ENCODE measurements at places on chromosomes 7 and 10. TPM values are rescaled to one million over a fixed set of nuclear protein-coding genes. Genes with fewer than 3 reads are reported as not detected.
A peak's percentile ranks its signal among the peaks of the same experiment; 100 is the strongest.

DNA sequence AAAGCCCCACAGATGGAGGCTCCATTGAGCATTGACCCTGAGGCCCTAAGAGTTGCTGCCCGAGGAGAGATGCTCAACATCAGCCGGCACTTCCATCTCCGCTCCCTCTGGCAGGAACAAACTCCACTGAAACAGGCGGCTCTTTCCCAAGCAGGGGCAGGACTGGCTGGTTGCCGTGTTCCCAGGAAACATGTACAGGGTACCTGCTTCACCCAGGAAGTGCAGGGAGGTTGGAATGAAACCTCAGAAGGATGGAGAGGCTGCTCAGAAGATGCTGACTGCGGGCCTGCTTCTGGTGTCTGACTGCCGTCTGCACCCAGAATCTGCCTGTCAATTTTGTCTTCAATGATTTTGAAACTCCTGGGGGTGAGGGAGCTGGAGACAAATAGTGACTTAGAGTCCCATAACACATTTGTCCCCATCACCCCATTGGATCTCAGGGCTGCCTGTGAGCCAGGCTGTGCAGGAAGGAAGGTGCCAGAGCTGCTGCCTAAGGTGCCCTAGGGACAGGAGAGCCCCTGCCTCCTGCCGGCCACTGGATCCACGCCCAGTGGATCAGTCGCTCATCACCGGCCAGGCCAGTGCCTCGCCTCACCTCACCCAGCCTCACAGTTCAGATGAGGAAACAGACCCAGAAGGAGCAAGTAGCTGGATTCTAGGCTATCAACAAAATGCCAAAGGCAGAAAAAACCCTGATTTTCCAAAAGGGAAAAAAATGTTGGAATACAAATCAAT, 237.3 kb downstream of the PTPRN2 start:
- no peak overlapping the region for H3K27ac ChIP-seq
- H3K27me3 ChIP-seq: peaks cover 23% of the 10 kb centered on the region
- H3K36me3 ChIP-seq: peaks cover 1% of the 10 kb centered on the region
- H3K4me1 ChIP-seq: no peaks in the 10 kb centered on the region
- H3K4me3 ChIP-seq: no peak overlapping the region

DNA sequence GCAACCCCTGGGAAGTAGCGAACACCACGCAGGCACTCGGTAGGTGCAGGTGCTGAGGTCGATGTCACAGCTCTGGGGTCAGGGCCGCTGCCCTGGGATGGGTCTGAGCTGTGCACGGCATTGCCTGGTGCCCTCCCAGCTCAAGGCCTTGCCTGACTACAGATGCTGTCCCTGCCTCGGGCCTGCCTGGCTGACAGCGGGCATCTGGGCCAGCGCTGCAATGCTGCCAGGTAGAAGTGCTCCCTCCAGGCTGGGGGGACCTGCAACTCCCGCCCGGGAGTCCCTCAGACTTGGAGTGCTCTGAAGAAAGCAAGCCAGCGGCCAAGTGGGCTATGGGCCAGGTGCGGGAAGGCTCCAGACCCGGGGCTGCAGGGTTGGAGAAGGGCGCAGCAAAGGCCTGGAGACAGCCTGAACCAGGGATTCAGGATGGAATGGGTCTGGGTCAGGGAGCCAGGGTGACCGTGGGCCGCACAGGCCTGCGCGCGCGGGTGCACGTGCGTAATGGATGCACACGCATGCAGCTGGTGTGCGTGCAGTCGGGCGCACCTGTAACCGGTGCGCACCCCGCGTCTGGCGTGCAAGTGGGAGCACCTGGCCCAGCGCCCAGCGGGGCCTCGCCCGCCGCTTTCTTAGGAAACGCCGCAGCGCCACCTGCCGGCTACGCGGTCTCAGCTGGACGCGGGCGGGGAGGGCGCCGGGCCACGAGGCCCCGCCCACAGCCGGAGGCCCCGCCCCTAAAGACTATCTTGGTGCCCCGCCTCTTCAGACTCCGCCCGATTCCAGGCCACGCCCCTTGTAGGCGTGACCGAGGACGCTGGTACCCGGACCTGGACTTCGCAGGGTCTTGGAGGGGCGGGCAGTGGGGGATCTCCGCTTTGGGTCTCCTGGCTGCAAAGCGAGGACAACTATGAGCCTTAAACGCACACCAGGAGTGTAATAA, 46.7 kb downstream of the MICALL2 start:
- H3K4me1 ChIP-seq: peaks cover 8% of the 10 kb centered on the region
- H3K27ac ChIP-seq: no peak overlapping the region
- H3K36me3 ChIP-seq: no peaks in the 10 kb centered on the region
- H3K27me3 ChIP-seq: peaks cover 23% of the 10 kb centered on the region
- peak; percentile 89 for DNase-seq
- no peak overlapping the region for H3K4me3 ChIP-seq

- H3K27me3 ChIP-seq: no peaks in the 10 kb centered on the region
- H3K36me3 ChIP-seq: no peaks in the 10 kb centered on the region
- no peak overlapping the region for H3K4me3 ChIP-seq
- H3K4me1 ChIP-seq: no peaks in the 10 kb centered on the region
Measured at GRCh38 chr7:78588393-78588792, 789.8 kb downstream of the PHTF2 start.

The SKIDA1 gene
- total RNA-seq: 2.0 TPM

- no peaks in the 10 kb centered on the region for H3K27me3 ChIP-seq
- H3K4me3 ChIP-seq: peak overlapping the region; percentile 97
- H3K4me1 ChIP-seq: peaks cover 33% of the 10 kb centered on the region
- H3K27ac ChIP-seq: peak overlapping the region; percentile 96
- no peak for DNase-seq
Measured at GRCh38 chr10:27241010-27241651, 534 bp upstream of the ACBD5 start.

GRCh38 chr7:98075801-98076200, 30.9 kb upstream of the LMTK2 start:
- H3K27me3 ChIP-seq: peaks cover 12% of the 10 kb centered on the region
- no peak overlapping the region for H3K4me3 ChIP-seq
- DNase-seq: no peak
- H3K4me1 ChIP-seq: no peaks in the 10 kb centered on the region
- no peaks in the 10 kb centered on the region for H3K36me3 ChIP-seq
- H3K27ac ChIP-seq: no peak overlapping the region

The DLG5 gene
- total RNA-seq: 60.5 TPM

DNA sequence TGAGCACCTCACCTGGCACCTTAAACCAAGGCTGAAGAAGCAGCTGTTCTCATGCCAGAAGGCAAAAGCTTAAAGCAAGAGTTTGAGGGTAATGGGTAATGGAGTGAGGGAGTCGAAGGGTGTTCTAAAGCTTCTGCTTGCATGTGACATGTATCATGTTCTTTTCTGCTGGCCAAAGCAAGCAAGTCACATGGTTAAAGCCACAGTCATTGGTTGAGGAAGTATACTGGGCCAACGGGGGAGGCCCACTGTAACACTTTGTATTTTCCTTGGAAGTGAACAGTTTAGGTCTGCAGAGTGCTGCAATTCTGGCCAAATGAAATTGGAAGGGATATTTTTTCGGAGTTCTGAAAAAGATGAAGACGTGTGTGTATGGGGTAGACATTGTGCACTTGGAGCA, 75.7 kb downstream of the REEP3 start:
- peaks cover 7% of the 10 kb centered on the region for H3K4me1 ChIP-seq
- H3K27ac ChIP-seq: no peak overlapping the region
- no peak overlapping the region for H3K4me3 ChIP-seq

The OPTN gene
- total RNA-seq: 80.9 TPM

DNA sequence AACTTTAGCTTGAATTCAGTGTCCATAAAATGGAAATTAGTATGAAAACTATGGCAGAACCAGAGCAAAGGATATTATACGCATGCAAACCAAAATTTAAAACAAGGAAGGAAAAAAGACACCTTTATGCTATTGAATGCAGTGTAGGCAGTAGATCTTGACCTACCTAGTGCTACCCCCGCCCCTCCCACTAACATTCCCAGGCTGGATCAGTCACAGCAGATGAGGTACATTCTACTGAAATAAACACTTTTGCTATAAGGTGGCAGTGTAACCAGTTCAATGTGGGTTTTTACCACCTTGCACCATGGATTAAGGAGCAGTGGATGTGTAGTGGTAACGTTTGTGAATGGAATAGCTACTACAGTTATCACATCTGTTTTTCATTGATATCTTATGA, 27.9 kb downstream of the SRI start:
- H3K27ac ChIP-seq: no peak overlapping the region
- peaks cover 9% of the 10 kb centered on the region for H3K4me1 ChIP-seq
- no peaks in the 10 kb centered on the region for H3K27me3 ChIP-seq
- no peak for DNase-seq
- H3K4me3 ChIP-seq: no peak overlapping the region

The DGKI gene
- total RNA-seq: 15.3 TPM

DNA sequence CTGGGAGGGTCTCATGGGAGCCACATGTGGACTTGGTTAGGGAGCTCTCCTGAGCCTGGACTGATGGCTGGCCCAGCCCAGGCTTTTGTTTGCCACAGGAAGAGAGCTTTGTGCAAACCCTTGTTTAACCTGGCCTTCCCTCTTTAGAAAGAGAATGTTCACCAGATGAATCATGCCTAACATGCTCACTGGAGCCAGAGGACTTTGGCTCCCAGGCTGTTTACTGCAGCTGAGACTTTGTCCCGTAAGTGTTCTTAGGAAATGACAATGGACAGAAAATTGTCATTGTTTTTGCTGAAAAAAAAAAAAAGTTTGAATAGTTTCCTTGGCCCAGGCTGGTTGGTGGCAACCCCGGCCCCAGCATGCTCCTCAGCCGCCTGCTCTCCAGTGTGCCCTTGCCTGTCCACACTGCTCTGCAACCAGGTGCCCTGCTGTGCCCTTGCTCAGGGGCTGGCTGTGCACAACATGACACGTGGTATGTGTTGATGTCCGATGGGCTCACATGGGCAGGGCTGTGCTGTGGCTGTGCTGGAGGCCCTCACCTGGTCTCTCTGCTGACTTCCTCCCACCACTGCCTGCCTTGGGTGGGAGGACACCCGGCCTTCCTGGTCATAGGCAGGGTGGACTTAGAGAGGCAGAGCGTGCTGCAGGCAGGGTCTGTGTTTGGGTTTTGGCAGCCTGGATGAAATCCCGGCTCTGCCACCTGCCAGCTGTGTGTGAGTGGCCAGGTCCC, 215.3 kb upstream of the ZNF32 start:
- no peaks in the 10 kb centered on the region for H3K36me3 ChIP-seq
- H3K4me3 ChIP-seq: no peak overlapping the region
- no peaks in the 10 kb centered on the region for H3K27me3 ChIP-seq
- peak overlapping the region; percentile 52 for H3K27ac ChIP-seq
